Activated naive CD4-positive, alpha-beta T cell treated with anti-CD3 and anti-CD28 coated beads, Interleukin-2, amount 10 ng/mL, durations not matched to agents 7 days and 5 days (primary cell): ENCODE measurements at places on chromosomes 12 and 14.

- DNase-seq = no peak
Observed at GRCh38 chr14:68753690-68754089, 39.2 kb downstream of the ZFP36L1 start.

DNA sequence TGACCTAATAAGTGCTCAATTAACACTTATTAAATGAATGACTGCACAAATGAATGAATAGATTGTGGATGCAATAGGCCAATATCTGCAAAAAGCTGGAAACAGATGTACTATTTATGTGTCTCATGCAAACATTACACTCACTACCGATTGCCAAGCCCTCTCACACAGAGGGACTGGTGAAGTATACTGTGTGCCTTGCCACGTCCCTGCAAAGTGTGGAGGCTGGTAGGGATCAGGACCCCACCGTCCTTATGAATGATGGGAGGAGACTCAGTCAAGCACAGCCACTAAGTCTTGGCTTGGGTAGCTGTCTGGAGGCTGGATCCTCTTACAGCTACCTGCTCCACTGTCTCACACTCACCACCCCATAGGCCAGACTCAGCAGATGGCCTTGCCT lies 3.9 kb upstream of the TUNAR start:
- no peak for DNase-seq

DNA sequence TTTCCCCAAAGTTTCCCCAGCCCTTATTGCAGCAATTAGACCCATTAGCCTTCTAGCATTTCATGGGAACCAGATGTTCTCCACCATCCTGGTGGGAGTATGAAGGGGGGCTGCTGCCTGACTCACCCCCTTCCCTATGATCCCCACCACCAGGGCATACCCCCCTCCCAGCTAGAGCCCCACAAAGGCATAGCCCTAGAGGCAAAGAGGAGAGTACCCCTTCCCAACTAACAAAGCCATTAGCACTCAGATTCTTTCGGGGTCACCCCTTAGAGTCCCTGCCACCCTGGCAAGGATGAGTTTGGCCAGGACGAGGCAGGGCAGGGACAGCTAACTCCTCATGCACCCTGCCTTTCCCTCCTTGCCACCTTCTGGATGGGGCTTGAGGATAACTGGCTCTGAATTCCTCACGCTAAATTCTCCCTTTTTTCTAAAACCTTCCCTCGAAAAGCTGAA lies 9.2 kb downstream of the RARG start:
- no peak for DNase-seq

DNA sequence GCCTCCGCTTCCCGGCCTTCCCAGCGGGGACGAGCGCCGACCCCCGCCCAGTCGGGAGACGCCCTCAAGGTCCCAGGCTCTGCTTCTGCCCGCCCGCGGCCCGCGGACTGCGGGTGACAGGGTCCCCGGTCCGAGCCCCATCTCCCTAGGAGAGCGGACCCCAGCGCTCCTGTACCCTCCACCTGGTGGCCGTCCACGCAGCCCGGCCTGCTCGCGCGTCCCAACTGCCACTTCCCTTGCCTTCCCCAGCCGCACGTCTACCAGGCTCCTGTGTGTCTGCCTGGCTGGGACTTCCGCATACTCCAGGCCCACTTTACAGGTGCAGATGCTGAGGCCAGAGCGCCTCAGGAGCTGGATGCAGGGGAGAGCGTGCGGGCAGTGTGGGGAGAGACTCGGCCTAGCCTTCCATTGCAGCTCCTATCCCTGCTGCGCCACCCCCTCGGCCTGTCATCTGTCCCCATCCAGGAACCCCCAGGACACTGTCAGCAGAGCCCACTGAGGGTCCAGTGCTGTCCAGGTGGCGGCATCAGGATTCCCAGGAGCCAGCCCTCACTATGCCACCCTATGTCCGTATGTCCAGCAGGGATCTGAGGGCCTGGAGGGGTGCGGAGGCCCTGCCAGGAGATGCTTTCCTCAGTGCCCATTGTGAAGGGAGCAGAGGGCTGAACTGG lies 8.0 kb upstream of the ANKRD9 start:
- DNase-seq = peak; percentile 24

DNA sequence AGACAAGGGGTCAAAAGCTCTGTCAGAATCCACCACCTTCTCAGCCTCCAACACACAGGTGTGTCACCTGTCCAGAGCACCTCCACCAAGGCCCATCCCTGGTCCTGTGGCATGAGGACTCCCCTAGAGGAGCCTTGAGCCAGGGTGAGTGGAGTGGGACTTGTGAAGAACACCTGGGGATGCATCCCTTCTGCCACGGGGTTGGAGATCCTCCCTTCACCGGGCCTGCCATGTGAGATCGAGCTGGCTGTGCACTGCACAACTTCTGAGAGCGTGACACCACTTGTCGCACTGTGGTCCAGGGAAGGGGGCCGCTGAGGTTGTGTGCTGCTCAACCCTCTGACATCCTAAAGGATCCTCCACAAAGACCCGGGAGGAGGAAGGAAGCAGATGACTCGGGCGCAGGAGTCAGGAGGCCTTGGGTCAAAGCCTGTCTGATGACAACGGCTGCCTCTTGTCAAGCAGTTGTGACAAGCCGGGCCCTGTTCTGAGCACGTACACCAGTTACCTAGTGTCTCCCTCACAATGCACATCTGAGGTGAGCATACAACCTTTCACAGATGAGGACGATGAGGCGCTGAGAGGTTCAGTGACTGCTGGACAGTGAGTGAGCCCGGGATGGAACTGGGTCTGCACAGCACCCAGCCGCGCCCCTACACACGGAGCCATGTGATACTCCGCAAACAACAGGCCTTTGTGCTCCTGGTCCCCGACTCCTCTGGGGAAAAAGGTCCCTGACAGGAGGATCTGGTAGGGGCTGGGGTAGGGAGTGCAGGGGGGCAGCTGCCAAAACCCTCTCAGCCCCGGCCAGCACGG lies 35.6 kb downstream of the CHGA start:
- DNase-seq = no peak

DNA sequence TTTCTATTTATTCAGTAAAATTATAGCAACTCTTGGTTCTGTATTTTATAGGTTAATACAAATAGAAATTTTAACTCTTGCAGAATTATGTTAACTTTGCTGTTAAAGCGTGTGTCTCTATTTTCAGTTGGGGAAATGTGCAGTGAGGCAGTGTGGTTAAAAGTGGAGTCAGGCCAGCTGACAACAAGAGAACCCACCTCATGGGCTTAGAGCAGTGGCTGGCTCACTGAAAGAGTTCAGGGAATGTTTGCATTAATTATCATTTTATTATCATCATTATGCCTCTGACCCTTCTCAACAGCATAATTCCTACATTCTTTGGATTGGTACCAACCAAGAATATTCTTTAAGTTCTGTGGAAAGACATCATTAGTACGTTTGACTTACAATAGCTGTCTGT lies 163.8 kb downstream of the DERA start:
- DNase-seq = no peak

DNA sequence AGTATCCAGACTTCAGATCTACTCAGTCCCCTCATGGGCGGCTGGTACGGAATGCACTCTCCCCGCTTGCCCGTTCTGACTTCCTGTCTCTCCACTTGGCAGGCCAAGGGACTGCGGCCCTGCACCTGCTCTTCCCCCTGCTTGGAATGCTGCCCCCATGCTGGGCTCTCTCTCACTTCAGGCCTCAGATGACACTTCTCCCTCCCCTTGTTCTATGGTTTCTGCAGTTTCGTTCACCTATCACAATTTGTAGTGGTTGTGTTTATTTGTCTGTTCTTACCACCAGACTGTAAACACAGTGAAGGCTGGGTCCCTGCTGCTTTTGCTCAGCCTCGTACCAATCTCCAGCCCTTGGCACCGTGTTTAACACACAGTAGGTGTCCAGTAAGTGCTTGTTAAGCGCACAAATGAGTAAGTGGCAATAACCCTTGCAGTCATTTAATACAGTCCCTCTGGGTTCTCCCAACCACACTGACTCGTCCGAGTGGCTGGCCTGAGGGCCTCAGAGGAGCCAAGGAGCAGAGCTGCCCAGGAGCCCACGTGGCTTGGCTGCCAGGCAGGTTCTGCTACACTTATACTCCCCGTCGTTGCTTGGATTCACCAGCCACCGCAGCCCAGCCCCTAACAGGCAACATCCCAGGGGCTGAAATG lies 11.8 kb downstream of the SLC6A12 start:
- DNase-seq = no peak

- no peak for DNase-seq
Observed at GRCh38 chr14:20397511-20397910, 15.8 kb downstream of the TEP1 start.
